Activated CD8-positive, alpha-beta memory T cell treated with anti-CD3 and anti-CD28 coated beads, Interleukin-2, amount 50 U/mL, for 4 hours (primary cell): ENCODE measurements at places on chromosomes 5 and 9.

GRCh38 chr5:109034306-109034705 lies 286.6 kb downstream of the FER start:
- no peak for DNase-seq

DNA sequence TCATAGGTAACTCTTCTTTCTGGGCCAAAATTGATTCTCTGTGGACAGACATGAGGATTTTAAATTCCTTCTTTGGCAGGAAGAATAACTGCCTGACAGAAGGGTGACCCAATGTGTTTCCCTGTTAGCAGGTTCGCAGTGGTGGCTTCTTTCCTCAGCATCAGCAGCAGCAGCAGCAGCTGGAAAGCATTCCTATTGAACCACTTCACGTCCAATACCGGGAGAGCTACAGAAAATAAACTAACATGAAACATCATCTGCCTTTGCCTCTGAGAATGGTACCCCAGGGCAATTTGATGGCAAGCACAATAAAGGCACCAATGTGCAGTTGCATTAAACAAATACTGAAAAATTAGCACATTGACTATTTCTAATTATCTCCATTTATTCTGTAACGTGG lies 214.5 kb downstream of the TMEM167A start:
- DNase-seq = no peak

GRCh38 chr9:124238546-124239140 lies 19.1 kb upstream of the NEK6 start:
- no peak for DNase-seq

DNA sequence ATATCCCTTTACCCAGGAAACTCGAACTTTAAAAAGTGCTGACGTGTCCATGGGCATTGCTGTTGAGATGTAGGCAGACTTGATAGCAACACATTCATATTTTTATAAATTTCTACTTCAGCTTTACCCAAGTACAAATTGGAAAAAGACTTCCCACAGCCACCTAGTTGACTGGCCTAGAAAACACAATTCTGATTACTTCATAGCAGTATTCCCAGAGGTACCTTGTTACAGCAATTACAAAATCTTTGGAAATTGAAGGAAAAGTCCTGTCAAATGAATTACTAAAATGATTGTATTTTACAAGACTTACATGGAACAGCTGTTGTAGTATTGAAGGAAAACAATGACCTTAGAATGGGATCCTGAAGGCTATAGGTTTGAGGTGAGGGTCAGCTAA lies 130.7 kb upstream of the NREP start:
- DNase-seq = no peak

GRCh38 chr9:105065098-105066088 lies 137.4 kb upstream of the ABCA1 start:
- no peak for DNase-seq

DNA sequence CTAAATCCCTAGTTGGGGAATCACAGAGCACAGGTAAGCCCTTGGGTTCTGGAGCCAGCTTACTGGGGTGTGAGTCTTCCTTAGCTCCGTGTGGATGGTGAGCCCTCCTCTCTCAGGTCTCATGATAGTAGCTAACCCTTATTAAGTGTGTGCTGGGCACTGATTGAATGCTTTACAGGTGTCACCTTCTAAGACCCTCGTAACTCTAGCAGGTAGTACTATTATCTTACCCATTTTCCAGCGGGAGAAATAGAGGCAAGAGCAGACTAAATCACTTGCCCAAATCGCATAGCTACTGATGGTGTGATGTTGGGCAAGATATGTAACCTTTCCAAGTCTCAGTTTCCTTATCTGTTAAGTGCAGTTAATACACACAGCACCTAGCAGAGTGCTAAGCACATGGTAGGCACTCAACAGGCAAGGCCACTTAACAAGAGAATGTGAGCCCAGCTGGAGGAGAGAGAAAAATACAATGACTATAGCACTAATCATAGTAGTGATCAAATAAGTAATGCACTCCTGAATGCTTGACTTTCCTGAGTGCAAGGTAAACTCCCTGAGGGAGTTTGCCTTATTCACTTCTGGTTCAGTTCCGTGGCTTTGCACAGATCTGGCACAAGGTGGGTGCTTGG lies at the start of gene DCANP1:
Gene DCANP1 (minus strand): TSS at position 51 of the 632 bp plus-strand sequence. CDS start 240 bp downstream, outside the sequence.
- no peak for DNase-seq

- no peak for DNase-seq
These were observed 231.2 kb downstream of the ARRDC3 start for GRCh38 chr5:91151947-91152346.

- no peak for DNase-seq
These were observed 6.1 kb upstream of the IFNK start for GRCh38 chr9:27518006-27518405.

DNA sequence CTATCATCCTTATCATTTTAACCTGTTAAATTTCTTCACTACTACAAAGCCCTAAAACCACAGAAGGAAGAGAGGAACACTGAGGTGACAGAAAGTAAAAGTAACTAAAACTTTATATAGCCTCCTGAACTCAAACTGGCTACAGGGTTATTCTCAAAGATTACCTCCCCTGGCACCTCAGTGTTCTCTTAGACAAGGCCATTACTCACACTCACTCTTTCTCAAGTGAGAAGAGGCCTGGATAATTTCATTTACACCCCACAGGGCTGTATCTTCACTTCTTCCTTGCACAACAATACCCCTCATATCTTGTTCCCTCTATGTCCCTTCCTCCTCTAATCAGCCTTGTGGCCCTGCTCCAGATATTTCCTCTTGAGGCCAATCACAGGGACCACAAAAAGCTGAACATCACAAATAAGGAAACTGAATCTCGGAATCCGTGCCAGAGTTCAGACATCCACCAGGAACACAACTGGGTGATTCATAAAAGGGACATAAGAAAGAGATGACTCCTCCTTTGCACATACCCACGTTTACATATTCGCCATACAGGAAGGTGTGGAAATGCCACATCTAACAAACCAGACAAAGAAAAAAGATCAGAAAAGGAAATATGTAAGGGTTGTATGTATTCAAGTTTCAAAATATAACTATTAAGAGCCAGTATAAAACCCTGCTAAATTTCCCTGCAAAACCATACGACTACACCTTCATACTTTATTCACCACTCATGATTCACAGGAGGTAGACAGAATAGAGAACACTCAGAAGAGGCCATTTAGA lies 1.7 kb upstream of the KLHL3 start:
- no peak for DNase-seq

DNA sequence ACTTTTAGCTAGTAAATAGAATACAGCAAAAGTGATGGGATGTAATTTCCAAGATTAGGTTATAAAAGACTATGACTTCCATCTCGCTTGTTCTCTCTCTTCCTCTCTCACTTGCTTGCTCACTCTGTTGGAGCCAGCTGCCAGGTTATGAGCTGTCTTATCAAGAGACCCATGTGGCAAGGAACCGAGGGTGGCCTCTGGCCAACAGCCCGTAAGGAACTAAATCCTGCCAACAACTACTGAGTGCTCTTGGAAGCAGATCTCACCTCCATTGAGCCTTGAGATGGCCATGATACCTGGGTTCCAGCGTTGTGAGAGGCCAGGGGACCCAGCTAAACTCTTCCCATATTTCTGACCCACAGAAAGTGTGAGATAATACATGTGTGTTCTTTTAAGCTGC lies 636.1 kb downstream of the ACTL7B start:
- DNase-seq = no peak
